Stimulated activated CD8-positive, alpha-beta memory T cell treated with anti-CD3 and anti-CD28 coated beads, Interleukin-2, amount 100 ng/mL, for 1 hour (primary cell): ENCODE measurements at places on chromosomes 1 and 21.

DNA sequence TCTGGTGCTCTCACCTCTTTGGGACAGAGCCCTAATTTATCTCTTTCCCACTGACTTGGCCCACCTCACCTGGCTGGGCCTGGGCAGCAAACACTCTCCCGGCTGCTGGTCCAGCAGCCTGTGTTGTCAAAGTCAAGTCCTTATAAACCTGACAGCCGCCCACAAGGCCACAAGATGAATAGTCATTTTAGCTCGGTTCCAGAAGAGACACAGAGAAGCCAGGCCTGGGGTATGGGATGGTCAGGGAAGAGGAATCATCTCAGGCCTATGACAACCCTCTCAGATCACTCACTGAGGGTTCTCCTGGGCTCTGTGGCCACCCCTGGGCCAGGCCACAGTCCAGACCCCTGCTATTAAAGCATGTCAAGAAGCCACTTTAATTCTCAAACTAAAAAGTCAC lies 158.5 kb downstream of the FOXD2 start:
- no peak for DNase-seq

- no peak for DNase-seq
Observed at GRCh38 chr1:245873883-245874671, 633.0 kb downstream of the SMYD3 start.

DNA sequence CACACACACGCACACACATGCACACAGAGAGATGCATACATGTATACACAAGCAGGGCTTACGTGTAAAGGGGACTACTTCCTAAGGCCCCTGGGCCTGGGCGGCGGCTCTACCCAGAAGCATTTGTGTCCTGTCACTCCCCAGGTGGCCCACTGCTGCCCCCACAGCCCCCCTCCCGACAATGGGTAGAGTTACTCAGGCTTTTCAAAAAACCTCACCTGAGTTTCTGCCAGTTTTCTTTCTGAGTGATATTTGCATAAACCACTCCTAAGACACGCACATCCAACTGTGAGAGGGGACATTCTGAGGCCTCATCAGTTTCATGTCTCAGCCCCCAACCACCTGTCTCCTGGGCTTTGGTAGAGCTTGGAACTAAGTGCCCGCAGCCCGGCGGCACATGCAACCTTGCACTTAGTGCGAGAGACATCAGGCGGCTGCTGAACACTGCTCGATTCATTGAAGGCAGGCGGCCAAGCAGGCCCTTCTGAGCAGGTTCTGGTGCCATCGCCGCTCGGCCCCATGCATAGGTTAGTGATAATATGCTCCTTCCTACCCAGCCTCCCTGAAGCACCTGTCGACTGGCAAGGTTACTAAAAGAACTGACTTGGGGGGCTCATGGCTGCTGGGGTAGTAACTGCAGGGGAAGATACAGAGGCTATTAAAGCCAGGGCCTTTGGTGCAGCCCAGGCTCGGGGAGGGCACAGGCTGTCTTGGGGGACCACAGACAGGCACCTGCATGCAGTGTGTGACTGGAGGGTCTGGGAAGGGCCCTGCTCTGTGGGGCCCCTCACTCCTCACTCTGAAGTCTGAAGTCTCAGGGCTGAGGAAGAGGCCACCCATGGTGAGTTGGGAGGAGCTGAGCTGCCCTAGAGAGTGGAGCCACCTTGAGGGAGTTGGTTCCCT lies 364.2 kb upstream of the VAMP3 start:
- no peak for DNase-seq

GRCh38 chr1:99754697-99755096 lies 11.7 kb downstream of the FRRS1 start:
- no peak for DNase-seq

DNA sequence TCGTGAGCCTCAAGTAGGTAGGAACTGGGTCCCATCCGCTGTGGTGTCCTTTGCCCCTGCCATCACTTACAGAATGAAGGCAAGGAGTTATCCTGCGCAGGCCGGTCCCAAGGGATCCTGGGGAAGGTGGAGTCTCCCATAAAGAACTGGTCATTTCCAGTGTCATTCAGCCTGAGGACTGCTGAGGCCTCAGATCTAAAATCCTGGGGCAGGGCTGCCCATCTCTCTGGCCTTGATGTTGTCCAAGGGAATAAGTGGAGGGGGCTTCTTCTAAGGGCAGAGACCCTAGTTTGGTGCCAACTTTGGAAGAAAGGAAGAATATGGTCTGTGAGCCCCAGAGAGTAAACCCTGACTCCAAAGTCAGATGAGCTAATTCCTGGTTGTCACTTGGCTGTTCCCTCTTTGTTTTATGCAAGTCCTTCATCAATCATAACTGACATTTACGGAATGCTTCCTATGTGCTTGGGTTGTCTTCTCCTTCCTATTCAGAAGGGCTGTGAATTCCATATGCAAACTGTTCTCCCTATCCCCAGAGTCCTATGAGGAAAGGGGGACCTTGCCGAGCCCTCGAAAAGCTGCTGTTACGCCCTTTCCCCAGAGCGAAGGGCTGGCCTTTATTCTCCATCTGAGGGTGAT lies 6.9 kb downstream of the IFI6 start:
- no peak for DNase-seq

DNA sequence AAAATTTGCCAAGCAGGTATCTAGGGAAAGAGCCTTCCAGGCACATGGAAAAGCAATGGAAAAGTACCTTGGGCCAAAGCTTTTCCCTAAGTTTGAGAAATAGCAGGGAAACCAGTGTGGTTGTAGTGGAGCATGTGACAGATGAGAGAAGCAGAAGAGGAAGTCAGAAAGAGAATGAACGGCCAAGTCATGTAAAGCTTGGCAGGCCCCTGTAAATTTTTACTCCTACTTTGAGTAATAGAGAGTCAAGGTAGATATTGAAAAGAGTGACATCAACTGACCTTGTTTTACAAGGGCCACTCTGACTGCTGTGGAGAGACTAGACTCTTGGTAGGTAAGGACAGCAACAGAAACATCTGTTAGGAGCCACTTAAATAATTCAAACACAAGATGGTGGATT lies 180.9 kb upstream of the PRMT6 start:
- DNase-seq, result no peak

GRCh38 chr1:32028746-32029145 lies 15.1 kb downstream of the KHDRBS1 start:
- no peak for DNase-seq

- no peak for DNase-seq
Observed at GRCh38 chr1:204760757-204761156, 75.2 kb upstream of the LRRN2 start.

DNA sequence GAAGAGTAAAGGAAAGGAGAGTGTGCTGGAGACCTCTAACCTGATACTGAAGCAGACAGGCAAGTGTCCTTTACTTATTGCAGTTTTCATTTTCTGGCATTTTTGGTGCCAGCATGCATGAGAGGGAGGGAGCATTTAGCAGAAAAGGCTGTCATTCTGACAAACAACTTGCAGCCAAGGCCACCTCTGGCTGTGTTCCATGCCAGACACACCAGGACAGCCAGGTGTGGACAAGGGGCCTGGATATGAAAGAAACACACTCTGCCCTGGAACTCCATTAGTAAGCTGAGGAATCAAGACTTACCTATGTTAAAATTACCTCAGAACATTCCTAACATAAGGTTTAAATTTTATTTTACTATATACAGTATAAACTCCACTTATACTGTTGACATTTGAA lies 365.4 kb upstream of the CAMK1G start:
- no peak for DNase-seq

GRCh38 chr1:1291548-1292441 lies 11.6 kb downstream of the SCNN1D start:
- no peak for DNase-seq

GRCh38 chr1:27785781-27786455 lies 12.9 kb downstream of the STX12 start:
- no peak for DNase-seq

- no peak for DNase-seq
Observed at GRCh38 chr1:235292790-235293189, 35.2 kb downstream of the ARID4B start.

GRCh38 chr1:119733754-119734153 lies 22.0 kb downstream of the PHGDH start:
- DNase-seq, result no peak

- DNase-seq, result no peak
Observed at GRCh38 chr1:186838380-186839040, 9.8 kb downstream of the PLA2G4A start.

DNA sequence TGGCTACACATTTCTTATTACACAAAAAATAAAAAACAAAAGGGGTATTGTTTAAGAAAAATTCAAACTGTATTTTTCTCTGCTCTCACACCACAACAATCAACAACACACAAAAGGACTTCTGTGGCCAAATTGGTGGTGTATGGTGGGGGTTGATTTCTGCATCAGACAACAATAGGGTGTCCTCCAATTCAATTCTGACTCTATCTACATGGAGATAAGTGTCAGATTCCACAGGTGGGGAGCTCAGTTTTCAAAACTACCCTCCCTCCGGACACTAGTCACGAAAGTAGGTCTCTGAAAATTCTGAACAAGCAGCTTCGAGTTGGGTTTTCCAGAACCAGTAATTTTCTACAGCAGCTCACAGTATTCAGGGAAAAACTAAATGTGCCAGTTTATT lies 744.9 kb upstream of the NCAM2 start:
- no peak for DNase-seq

GRCh38 chr1:81635816-81636215 lies 164.9 kb upstream of the ADGRL2 start:
- DNase-seq, result no peak

DNA sequence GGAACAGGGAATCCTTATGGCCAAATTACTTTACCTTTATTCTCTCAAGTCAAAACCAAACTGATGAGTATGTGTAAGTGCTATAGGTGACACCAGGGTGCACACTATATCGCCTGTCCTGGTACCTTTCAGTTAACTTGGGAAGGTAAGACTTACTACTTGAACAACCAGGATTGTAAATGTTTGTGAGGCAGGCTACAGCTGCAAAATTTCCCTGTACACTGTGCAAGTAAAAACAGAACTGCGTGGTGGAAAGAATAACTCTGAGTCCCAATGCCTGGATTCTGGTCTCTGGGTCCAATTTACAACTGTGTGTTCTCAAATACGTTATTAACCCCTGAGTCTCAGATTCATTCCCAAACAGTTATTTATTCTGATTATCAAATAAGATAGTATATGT lies 73.5 kb downstream of the TENT5C start:
- no peak for DNase-seq

- DNase-seq, result no peak
Observed at GRCh38 chr1:112702420-112703261, 4.3 kb downstream of the RHOC start.

DNA sequence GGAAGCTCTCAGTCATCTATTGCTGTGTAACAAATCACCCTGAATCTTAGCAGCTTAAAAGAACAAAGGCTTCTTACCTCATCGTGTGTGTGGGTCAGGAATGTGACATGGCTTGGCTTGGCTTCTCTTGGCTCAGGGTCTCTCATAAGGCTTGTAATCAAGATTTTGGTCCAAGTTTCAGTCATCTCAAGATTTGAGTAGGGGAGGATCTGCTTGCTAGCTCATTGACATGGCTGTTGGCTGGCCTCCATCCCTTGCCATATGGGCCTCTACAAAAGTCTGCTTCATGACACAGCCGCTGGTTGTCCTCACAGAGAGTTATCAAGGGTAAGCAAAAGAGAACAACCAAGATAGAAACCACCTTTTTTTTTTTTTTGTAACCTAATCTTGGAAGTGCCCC lies 207.7 kb downstream of the PTPRC start:
- no peak for DNase-seq

- DNase-seq, result no peak
Observed at GRCh38 chr1:99457381-99458165, 188.3 kb upstream of the PALMD start.

DNA sequence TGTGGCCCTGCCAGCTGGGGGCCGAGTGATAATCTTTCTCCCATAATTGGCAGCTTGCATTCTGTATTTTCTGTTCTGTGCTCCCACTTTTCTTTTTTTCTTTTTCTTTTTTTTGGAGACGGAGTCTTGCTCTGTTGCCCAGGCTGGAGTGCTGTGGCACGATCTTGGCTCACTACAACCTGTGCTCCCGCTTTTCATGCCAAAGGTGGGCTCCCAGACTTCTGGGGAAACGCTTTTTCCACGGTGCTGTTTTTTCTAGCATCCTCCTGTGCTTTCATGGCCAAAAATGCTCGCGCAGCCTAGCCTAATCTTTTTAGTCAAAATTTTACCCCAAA lies 585 bp upstream of the AHCTF1 start:
- no peak for DNase-seq

DNA sequence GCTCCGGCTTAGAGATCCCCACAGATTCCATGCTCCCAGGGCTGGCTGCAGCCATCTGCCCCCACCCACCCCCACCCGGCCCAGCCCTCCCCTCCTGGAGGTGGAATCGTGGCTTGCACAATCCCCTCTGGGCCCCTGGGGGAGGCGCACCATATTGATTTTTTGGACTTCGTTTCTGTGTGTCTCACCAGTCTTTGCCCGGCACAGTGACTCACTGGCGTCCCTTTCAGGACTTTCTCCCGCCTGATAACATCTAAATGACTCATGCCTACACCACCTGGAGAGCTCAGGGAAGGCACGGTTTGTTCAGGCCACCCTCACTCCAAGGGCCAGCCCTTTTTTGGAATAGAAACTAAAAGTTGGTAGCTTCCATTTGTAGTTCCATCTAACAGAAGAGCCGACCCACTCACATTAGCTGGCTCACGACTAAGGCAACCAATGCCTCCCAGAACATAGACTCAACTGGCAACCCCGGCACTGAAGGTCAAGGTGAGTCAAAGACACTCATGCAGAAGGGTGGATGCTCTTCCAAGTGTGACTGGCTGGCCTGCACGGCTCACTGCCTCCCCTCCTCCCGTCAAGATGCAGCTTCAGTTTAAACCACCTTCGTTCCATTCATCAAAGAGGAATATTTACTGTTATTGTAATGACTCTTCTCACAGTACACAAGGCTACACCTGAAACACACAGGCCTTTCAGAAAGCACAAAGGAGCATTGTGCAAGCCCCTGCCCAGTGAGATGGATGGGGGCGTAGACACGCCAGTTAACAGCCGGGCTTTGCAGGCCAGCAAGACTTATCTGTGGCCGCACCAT lies 18.1 kb upstream of the ETS2 start:
- DNase-seq, result no peak

GRCh38 chr1:209840611-209841010 lies 12.8 kb downstream of the UTP25 start:
- no peak for DNase-seq

GRCh38 chr1:220950576-220950975 lies 71.3 kb downstream of the HLX start:
- no peak for DNase-seq
